ENCODE measurements at places on chromosomes 13 and 19.

DNA sequence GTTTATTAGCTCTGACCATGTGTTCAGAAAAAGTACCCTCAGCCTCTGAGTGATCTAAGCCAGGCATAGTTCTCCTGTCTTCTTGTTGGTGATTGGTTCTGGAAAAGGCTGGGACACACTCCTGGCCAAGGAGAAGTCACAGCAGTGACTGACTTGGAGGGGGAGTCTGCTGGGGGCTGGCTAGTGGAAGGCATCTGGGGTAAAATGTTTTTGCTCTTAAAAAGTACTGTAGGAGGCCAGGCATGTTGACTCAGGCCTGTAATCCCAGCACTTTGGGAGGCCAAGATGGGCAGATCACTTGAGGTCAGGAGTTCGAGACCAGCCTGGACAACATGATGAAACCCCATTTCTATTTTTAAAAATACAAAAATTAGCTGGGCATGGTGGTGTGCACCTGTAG is 21.7 kb downstream of the FAM187B start:
- DNase-seq, result no peak

DNA sequence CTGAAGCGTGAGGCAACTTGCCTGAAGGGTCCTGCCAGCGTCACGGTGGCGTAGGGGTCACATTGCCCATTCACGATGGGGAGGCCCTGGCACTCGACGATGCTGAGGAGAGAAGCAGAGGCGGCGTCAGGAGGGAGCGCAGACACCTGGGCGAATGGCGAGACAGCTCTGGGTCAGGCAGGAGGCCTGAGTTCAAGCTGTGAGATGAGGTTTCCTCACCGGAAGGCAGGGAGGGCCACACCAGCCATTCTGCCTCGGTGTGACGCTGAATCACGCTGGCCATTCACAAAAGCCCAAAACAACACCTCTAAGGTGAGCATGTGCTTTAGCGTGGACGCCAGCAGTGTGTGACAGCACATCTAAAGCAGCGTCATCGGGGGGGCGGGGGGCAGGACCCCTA is 54.0 kb upstream of the C13orf46 start:
- no peak for DNase-seq

GRCh38 chr19:44807652-44808462 is 1.0 kb upstream of the BCAM start:
- DNase-seq, result peak; percentile 48

DNA sequence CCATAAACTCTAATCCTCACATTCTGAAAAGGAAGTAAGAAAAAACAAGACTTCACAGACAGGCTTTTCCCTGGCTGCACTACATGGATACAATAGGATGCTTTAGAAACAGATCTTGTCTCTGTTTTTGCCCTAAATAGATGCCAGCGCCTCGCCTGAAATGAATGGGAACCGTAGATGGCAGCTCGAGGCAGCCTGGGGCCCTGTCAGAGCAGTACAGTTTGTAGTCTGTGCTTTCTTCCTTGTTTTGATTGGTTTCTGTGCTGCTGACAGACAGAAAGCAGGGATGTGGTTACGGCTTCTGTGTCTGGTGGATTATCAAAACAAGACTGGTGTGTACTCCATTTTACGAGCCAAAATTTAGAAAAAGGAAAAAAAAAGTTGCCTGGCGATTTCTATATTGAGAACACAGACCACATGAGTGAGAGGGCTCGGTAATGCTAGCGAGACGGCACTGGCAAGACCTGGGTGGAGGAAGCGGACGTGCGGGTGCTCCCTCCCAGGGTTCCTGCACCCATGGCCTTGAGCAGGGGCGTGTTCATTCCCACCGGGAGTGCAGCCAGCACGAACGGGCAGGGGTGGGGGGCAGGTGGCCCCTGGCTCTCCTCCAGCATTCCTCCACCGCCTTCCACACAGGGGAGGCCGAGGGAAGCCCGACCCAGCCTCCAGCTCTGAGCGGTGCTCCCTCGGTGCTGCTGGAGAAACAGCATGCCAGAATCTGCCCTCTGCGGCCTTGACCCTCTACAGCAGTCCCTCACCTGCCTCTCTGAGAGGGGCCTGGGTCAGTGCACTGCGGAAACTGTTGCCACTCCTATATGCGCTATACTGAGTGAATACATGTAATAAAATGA is 37.6 kb upstream of the C1QTNF9 start:
- DNase-seq, result peak; percentile 46

DNA sequence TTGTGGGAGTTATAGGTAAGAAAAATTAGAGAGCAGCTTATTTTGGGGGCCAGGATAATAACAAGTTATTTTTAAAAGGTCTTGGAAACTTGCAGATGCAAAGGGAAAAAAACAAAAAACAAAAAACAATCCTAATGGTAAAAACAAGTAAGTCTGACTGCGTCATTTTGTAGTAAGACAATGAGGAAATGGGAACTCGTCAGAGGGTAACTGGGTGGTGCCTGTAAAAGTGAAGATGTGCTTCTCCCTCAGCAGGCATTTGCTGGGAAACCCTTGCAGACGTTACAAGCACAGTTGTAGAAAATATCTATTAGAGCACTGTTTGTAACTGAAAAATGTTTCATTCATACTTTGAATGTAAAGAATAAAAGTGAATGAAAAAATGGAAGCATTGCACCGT is 2.2 kb upstream of the TNFSF13B start:
- no peak for DNase-seq

DNA sequence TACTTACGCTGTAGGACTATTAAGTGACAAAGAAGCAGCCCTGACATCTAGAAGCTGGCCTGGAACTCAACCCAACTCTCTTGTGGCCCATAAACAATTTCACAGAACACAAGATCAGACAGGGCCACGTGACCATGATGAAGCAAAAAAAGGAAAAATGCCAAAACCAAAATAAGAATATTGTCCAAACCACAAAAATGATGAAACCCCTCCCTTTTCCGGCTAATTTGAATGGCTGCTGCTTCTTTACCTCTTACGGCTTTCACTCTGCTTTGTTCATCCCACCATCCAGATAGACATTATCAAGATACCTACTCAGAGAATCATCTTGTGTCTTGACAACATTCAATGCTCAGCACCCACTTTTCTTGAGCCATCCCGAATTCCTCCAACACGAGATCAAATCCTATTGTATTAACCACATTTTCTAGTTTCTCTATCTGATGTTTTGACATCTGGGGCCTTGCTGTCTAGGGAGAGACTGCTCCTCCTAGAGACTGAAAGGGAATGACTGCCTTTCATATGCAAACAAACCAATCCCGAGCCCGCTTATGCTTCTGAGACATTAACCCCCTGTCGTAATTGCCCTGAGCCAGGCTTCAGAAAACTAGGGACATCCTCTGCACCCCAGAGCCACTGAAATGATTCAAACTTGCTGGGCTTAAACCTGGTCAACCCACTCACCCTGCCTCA is 186.3 kb downstream of the TDRD3 start:
- peak; percentile 64 for DNase-seq

GRCh38 chr19:14030997-14031718 is 404 bp upstream of the IL27RA start:
- DNase-seq, result no peak

GRCh38 chr13:26133851-26134250 is 82.0 kb upstream of the SHISA2 start:
- DNase-seq, result no peak
